ENCODE measurements at places on chromosomes 4 and X. TPM values are rescaled to one million over a fixed set of nuclear protein-coding genes. Genes with fewer than 3 reads are reported as not detected.

GRCh38 chr4:22668301-22668700 lies 24.4 kb upstream of the GBA3 start:
- DNase-seq: no peak

FAM53A gene
- polyA plus RNA-seq: 4.5 TPM

GPR50 gene
- polyA plus RNA-seq: not detected

DNA sequence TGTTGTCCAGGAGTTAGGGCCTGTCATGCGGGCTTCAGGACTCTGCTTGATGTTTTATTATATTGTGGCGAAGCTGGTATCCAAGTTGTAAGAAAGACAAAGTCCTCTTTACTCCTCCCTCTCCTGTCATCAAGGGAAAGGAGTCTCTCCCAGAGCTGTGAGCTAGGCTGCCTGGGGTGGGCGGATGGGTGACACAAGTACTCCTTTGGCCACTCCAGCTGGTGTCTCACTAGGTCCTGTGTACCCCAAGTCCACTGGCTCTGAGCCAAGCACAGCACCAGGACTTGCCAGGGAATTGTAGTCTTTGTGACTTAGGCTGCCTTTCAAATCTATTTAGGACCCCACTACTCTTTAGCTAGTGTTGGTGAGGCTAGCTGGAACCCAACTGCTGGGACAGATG lies 36.7 kb upstream of the RPS6KA6 start:
- DNase-seq: no peak

- no peak for DNase-seq
Measured at GRCh38 chrX:28609003-28609402, 21.8 kb downstream of the IL1RAPL1 start.

- DNase-seq: peak; percentile 6
Measured at GRCh38 chrX:133005042-133005441, 46.6 kb upstream of the HS6ST2 start.

NR3C2 gene
- polyA plus RNA-seq: 18.0 TPM

GRCh38 chrX:12118134-12118533 lies 20.1 kb upstream of the FRMPD4 start:
- no peak for DNase-seq

GRCh38 chr4:18390655-18391353 lies 369.2 kb upstream of the LCORL start:
- DNase-seq: no peak

GRCh38 chr4:175656649-175657048 lies 155.4 kb downstream of the GPM6A start:
- DNase-seq: peak; percentile 57

DNA sequence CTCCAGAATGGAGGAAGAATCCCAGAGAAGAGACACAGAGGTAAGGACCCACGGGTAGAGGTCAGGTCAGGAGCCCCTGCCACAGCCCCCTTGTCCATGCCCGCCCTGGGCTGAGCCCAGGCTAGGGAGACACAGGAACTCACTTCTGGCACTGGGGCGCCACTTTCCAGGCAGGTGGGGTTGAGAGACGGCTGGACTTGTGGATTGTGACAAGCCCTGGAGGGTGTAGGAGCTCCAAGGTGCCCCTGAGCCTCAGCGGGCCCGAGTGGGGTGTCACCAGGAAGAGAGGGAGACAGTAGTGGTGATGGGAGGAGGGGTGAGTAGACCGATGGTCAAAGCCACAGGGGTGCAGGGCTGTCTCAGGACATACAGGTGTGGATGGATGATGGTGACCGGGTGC lies 58.9 kb downstream of the WFS1 start:
- no peak for DNase-seq

PFKFB1 gene
- polyA plus RNA-seq: 0.36 TPM

GRCh38 chr4:24915121-24915922 lies 2.5 kb upstream of the CCDC149 start:
- DNase-seq: no peak

HS6ST2 gene
- 13.4 TPM for polyA plus RNA-seq

DGKK gene
- 0.03 TPM for polyA plus RNA-seq

DNA sequence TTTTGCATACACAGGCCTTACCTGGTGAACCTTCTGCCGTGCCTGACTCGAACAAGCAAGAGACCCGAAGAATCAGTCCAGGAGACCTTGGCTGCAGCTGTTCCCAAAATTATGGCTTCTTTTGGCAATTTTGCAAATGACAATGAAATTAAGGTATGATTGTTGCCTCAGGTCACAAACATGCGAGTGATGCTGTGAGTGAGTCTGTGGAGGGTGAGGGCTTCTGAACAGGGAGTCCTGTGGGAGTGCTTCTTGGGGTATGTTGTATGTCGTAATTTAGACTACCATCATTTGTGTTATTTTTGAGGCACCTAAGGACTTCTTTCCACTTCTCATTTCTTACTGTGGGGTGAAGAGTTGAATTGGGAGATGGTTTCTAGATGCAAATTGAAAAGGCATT lies 32.8 kb downstream of the HTT start:
- no peak for DNase-seq

DNA sequence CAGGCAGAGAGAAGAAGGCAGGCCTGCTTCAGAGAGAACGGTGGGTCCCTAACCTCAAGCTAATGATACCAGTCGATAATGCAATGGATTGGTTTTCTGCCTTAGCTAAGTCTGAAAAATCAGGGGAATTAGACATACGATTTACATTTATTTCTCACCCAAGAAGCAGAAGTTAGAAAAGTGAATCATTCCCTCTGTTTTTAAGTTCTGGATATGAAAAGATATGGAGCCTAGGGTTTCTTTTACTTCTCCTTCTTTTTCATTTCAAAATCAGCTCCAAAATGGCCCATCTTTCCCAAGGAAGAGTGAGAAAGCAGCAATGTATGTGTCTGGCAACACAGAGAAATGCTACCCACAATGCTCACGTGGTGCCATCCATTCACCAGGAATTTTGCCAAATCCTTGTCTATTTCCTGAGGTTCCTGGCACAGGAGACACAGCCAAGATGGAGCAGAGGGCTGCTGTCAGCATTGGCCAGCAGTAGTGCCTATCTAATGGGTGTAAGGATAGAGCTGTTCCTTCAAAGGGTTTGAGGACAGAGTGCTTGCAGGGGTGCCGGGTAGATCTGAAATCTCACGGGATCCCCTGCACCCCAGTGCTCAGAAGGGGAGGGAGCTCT lies 231.5 kb downstream of the MAML3 start:
- no peak for DNase-seq

GRCh38 chr4:56618734-56619133 lies 62.4 kb downstream of the HOPX start:
- no peak for DNase-seq

- DNase-seq: no peak
Measured at GRCh38 chr4:38670939-38671591, 7.1 kb downstream of the KLF3 start.

- no peak for DNase-seq
Measured at GRCh38 chr4:107246761-107247160, 210.6 kb upstream of the DKK2 start.

- no peak for DNase-seq
Measured at GRCh38 chr4:77905651-77906263, 43.1 kb downstream of the MRPL1 start.

- peak; percentile 23 for DNase-seq
Measured at GRCh38 chrX:123860983-123861382, 1.1 kb downstream of the XIAP start.

DNA sequence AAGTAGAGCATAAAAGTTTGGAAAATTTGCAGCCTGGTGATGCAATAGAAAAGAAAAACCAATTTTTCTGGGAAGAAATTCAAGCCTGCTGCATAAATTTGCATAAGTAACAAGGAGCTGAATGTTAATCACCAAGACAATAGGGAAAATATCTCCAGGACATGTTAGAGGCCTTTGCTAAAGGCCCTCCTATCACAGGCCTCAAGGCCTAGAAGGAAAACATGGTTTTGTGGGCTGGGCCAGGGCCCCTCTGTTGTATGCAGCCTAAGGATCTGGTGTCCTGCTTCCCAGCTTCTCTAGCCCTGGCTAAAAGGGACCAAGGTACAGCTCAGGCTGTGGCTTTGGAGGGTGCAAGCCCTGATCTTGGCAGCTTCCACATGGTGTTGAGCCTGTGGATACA lies 6.2 kb upstream of the RTL3 start:
- DNase-seq: no peak

DNA sequence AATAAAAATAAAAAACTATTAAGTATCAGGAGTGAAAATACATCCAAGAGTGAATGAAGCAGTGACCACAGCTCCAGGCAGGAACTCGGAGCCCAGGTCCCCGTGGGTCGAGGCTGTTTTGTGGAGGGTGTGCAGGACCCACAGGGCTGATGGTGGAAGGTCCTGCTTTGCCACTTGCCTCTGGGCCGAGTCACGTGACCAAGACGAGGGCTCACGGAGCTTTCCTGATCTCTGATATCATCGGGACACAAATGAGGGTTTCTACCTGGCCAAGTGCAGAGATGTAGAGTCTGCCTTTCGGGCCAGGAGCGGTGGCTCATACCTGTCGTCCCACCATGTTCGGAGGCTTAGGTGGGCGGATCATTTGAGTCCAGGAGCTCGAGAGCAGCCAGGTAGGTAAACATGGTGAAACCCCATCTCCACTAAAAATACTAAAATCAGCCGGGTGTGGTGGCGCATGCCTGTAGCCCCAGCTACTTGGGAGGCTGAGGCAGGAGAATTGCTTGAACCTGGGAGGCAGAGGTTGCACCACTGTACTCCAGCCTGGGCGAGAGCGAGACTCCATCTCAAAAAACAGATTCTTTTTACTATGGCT lies 7.2 kb downstream of the SLC25A6 start:
- no peak for DNase-seq

PLP1 gene
- polyA plus RNA-seq: 13.7 TPM

DNA sequence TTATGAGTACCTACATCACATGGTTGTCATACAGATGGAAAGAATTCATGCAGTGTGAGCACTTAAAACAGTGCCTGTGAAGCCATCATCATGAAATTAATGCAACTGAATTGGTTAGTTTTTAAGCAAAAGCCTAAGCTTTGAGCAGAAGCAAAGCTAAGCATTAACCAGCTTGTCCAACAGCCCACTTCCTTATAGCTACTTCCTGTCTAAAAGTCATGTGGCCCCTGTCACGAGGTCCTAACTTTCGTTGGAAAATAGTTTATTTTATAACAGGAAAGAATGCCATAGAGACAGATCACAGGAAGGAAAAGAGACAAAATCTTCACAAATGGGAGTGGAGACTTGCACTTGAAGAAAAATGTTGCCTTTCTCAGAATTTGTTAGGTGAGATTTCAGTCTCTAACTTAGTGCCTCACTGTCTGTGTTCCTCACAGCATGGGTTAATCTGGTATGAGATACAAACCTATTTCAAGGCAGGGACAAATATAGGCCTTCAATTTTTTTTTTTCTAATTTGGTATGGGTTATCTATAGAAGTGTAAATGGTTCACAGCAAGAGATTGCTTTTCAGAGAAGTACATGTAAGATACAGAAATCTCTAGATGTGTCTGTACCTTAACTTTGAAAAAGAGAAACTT lies 27.7 kb upstream of the VCX start:
- no peak for DNase-seq

MAGEC3 gene
- polyA plus RNA-seq: 0.78 TPM

GATA1 gene
- polyA plus RNA-seq: 1.5 TPM

DNA sequence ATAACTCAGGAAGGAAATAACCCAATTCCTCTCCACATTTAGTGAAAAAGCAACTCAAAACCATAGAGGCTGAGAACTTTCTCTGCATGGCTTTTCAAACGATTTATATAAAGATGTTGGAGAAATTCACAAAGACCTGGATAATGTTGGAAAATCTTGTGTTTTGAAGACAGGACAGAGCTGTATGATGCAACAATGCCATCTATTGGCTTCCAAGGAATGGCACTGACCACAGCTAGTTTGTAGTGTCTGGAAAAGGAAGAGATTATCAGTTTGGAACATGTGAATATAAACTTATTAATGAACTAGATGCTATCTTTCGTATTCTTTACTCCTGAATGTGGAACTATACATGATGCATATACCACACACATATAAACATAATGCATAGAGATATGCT lies 503.6 kb downstream of the IL1RAPL1 start:
- no peak for DNase-seq

Data from right lung (tissue), 10 donors.